ENCODE measurements at places on chromosomes 11 and 22.

GRCh38 chr11:6637871-6638270, 17.7 kb downstream of the DCHS1 start:
- DNase-seq, result no peak

DNA sequence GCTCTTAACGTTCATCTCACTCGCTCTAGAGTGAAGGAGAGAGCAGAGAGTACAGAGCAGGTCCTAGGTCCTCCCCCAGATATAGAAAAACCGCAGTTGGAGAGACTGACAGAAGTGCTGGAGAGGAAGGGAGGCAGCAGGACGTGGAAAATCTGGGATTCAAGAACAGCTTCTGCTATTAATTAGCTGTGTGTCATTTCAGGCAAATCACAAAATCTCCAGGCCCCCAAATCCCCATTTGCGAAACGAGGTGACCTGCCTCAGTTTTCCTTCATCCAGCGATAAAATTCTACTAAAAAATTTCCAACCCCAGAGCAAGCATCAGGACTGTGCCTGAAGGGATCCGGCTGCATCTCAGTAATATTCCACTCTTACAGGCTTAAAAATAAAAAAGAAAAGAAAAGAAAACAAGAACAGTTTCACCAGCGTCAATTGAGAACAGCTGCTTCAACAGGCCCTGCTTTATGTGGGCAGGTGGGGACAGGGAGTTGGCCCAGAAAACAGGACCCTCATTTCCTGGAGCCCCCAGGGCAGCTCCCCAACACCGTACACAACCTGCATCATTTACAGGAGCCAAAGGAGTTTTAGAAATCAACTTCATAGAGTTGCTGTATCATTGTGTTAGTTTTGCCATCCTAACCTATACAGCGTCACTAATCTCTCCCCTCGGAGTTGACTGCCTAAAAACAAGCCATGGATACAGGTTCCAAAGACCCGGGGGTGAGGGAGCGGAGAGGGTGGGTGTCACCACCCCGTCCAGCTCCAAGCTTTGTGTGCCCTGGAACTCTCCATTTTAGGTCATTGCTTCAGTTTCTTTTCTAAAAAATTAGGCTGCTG, 2.3 kb upstream of the MALAT1 start:
- DNase-seq, result no peak

- DNase-seq, result no peak
Measured at GRCh38 chr11:31127290-31127689, 242.2 kb downstream of the DCDC1 start.

DNA sequence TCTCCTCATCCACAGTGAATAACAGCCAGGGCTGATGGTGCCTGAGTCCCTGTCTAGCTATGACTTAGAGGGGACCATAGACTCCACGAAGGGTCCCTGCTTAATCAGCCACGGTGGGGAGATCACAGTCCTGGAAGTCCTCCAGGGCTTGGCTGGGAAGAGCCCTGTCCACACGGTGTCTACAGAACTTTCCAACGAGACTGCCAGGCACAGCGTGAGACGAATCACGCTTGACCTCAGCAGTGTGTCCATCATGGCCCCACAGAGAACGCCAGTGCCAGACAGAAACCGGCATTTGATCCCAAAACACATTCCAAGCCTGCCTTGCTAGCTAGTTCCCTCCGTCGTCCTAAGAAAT, 143.4 kb downstream of the CRYBB2 start:
- DNase-seq, result no peak

DNA sequence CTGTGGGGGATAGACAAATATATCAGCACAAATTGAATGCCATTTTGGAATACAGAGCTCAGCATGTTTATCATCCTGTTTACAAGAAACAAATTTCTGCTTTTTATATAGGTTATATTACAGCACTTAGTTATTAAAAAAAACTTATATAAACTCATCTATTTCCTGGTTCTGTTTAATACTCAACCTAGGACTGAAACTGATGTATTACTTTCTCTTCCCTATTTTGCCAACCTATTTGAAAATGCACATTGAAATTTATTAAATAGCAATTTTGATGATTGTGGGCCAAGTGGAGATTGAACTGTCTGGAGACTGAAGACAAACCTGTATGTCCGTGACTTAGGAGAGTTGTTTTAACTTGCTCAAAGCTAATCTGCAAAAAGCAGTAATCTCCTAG, 288.3 kb upstream of the ANO3 start:
- no peak for DNase-seq

DNA sequence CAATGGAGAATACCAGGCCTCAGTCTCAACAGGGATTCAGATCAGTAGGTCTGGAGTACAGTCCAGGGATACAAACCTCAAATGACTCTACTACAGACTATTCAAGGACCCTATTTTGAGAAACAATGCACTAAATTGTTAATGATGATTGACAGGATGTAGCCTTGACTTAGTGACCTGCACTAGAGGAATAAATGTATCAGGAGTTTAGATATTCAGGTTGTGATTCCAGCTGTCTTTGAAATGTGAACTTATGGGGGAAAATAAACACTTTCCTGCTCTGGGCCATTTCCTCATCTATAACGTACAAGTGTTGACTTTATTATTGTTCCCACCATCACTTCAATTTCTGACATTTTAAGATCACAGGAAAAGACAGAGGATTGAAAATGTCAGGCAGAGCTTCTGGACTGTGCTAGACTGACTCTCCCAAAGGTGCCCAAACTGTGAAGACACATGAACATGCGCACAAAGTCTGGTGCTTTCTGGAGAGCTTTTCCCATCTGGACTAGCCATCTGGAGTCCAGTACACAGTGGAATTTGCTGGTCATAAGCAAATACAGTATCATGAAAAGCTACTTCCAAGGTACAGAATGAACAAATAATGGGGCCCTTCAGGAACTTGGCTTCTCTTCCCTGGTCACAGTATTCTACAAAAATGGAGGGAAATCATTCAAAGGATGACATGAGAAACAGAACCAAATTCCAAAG, 110.4 kb downstream of the USP35 start:
- DNase-seq, result no peak

DNA sequence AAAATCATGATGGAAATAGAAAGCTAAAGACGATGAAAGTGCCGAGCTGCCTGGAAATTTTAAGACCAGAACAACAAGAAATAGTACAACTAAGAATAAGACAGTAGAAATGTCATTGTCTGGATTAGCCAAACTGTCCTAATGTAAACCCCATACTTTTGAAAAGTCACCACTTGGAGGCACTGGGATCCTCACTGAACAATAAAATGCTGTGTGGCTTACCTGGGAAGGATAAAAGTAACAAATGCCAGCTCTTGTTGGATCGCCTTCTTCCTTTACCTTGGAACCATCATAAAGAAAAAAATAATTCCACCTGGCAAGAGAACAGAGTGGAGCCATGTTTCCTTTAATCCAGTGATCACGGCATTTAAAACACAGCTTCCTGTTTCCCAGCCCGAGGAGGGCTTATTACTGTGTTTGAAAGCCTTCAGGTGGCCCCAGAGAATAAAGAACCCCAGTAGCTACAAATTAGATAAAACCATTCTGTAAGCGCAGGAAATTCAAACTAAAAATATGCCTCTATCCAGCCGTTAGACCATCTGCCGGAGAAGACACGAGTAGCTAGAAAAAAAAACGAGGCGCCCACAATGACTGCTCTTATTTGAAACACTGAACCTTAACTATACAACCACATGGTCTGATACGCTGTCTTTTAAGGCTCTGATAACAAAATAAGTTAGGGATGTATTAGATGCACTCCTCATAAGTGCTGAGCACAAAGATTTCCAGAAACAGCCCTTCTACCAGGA, 4.4 kb downstream of the HPS4 start:
- DNase-seq, result no peak

- peak; percentile 42 for DNase-seq
Measured at GRCh38 chr11:19557720-19558140, 154.9 kb upstream of the NAV2 start.

GRCh38 chr11:113994077-113994954, 19.4 kb downstream of the HTR3A start:
- DNase-seq, result no peak

DNA sequence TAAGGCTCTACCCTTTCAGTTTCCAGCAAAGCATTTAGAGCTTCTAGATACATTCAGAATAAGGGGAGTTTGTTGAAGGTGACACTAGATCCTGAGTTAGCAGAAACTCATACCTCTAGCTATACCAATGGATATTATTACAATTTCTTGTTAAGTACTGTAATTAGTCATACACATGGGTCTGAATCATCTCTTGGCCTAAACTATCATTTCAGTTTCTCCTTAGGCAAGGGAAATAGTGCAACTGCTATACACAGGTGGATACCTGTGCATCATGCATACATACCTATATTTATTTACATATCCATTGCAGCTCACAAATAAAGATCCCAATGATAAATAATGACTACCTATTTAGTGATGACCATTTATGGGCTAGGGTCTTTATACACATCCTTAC, 45.1 kb upstream of the PAX6 start:
- no peak for DNase-seq

DNA sequence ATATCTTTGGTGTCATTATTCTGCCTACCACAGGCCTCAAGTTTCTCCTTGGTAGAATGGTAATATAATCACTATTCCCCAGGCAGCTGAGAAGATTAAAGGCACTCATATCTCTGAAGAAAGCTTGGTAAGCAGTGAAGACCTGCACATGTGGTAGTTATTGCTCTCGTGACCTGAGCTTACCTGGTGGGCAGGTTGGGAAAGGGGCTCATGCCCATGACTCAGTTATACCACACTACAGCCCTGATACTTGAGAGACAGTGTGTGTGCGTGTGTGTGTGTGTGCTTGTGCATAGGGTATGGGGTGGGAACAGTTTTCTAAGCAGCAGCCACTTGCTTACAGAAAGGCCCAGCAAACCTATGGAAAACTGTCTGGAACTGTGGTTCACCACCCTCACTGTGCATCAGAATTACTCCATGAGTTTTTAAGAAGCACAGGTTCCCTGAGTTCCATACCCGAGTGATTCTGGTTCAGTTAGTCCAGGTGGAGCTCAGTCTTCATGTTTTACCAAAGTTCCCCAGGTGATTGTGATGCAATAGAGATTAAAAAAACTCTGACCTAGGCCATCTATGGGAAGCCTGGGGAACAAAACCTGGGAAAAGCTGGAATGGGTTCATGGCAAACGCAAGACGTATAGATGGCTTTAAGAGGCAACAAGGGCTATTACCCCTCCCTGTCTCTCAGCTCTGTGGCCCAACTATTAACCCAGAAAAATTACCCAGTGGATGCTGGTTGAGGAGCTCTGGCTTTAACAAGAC, 79.0 kb upstream of the ZBED5 start:
- DNase-seq, result no peak

DNA sequence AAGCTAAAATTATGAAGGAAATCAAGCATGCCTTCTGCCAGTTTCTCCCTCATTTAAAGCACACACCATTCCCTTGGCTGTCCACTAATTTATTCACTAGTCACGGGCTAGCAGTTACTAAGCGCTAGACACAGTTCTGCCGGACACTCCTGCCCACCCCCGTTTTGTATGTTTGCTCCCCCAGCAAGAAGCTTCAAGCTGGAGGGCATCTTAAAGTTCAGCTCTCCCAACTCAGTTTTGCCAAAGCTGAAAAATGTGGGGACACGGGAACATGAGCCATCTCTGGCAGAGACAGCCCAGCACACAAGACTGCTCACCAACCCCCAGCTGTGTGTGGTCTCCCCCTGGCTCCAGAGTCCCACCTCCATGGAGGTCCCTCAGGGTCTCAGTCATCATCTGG, 263.6 kb downstream of the BRD1 start:
- DNase-seq, result no peak

GRCh38 chr11:12329169-12329568, 48.2 kb upstream of the PARVA start:
- DNase-seq, result no peak

GRCh38 chr22:36327922-36328551, 59.7 kb downstream of the MYH9 start:
- no peak for DNase-seq

DNA sequence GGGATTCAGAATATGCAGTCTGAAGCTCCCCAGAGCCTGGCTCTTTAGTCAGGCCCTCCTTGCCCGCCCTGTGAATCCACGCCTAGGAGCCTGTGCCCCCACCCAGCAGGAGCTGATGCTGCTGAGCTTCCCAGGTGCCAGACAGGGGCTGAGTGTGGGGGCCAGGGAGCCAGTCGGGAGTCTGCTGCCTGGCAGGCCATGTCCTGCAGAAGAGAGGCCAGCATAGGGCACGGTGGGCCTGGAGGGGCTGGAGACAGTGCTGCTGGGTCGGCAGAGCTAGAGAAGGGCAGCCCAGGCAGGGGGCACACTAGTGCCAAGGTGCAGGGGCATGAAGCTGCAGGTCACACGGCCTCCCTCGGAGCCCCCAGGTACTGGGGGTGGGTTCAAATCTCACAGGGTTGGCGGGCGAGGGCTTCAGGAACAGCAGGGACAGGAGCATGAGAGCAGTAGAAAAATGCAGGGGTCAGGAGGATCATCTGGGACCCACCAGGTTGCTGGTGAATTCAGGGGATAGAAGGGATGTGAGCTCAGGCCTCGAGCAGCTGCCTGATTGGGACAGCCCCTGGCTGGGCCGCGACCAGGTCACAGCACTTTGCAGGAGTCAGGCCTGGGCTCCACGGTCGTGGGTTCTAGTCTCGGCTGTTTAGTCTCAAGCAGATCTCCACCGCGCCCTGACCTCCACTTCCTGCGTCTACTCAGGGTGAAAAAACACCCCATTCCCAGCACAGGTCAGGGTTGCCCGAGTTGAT, 4.1 kb upstream of the SEPTIN5 start:
- DNase-seq, result no peak

- DNase-seq, result no peak
Measured at GRCh38 chr11:79406376-79406775, 34.5 kb downstream of the TENM4 start.

- no peak for DNase-seq
Measured at GRCh38 chr11:119680541-119681360, 48.2 kb downstream of the NECTIN1 start.

DNA sequence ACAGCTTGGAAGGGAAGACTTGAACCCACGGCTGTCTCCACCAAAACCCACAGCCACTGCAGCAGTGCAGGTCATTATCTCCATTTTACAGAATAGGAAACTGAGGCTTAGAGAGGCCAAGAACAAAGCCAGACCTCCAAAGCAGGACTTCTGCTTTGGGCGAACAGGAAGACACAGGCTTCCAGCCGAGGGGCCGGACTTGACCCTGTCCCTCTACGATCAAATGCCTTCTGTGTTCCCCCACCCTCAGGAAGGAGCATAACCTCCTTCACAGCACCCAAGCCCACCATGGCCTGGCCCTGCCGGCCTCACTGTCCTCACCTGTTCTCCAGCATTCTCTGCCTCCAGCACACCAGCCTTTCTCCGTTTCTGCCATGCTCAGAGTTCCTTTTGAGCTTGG, 15.8 kb downstream of the IGLL1 start:
- no peak for DNase-seq

DNA sequence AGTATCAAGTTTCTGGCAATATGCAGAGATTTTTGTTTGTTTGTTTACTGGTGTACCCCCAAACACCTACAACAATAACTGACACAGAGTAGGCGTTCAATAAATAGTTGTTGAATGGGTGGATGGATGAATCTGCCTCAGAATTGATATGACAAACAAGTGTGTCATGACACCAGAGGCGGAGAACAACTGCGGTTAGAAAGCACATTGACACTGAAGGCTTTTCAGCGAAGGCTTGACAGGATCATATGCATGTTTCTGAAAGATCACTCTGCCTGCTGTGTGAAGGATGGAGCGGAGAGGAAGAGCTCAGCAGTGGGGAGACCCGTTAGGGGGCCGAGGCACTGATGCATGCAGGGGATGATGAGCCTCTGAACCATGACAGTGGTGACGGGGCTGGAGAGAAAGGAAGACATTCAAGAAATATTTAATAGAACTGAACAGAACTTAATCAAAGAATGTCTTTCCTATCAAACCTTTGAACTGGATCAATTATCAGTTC, 108.5 kb upstream of the USP47 start:
- DNase-seq, result no peak

All from T-helper 2 cell (primary cell).